ENCODE measurements at places on chromosomes 13 and 19. TPM values are rescaled to one million over a fixed set of nuclear protein-coding genes. Genes with fewer than 3 reads are reported as not detected.

- DNase-seq = peak; percentile 22
Observed at GRCh38 chr13:53405616-53406015, 377.0 kb downstream of the OLFM4 start.

- DNase-seq = no peak
Observed at GRCh38 chr13:36288794-36289391, 8.7 kb downstream of the CCDC169 start.

DNA sequence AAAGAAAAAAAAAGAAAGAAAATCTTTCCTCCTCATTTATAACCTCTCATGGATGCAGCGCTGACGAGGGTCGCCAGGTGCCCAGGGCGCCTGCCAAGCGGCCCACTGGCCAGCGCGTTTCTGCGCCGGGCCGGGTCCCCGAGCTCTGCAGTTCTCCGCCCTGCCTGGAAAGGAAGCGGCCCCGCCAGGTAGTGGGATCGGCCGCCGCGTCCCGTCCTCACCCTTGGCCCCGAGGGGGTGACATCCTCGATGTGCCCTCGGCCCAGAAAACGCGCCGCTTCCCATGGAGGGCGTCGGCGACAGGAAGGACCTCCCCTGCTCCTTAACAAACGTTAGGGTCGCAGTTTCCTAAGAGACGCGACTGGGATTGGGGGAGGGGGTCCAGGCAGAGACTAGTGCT, 56.9 kb downstream of the ZNF726 start:
- DNase-seq = no peak

The P2RY11 gene
- 6.1 TPM for polyA plus RNA-seq

The ZNF829 gene
- 0.83 TPM for polyA plus RNA-seq

The PRTN3 gene
- not detected for polyA plus RNA-seq

The PRR22 gene
- 2.9 TPM for polyA plus RNA-seq

The ZNF837 gene
- polyA plus RNA-seq = 9.7 TPM

GRCh38 chr19:50537769-50538230, 24.1 kb upstream of the ASPDH start:
- peak; percentile 91 for DNase-seq

DNA sequence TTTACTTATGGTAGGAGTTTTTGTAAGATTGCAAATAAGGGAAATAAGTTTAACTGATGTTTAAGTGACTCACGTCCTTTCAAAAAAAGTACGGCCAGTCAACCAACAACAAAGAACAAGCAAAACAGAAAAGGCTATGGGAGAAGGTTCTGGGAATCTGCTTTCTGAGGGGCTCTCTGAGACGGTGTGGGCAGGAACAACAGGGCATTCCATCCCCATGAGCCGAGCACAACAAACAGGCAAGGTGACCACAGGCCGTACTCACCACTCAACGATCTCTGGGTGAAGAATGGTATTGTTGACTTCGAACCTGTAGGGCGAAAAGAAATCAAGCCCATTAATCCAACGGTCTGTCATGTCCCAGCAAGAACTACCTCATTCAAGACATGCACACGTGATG, 43.8 kb downstream of the PEPD start:
- DNase-seq = no peak

The RYR1 gene
- 0.39 TPM for polyA plus RNA-seq

The OVOL3 gene
- polyA plus RNA-seq = not detected

DNA sequence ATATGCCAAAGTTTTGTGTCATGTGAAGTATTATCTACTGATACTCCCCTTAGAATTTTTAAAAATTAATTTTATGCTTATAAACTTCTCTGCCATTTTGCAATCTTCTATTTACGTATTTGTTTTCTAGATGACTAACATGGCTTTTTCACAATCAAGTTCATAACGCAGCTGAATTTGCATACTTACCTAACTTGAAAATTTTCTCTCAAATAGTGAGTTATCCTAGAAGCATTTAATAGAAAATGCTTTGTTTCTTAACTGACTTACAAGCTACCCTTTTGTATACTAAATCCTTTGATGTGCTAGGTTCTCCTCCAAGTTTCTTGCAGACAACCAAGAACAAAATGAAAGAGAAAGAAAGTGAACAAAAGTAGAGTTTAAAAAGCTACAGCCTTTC, 683.5 kb downstream of the LIG4 start:
- DNase-seq = no peak

GRCh38 chr19:1632462-1633268, 19.8 kb downstream of the TCF3 start:
- peak; percentile 65 for DNase-seq

The B3GNT3 gene
- 16.7 TPM for polyA plus RNA-seq

The MBD3L2 gene
- not detected for polyA plus RNA-seq

The ZNF610 gene
- polyA plus RNA-seq = 5.3 TPM

DNA sequence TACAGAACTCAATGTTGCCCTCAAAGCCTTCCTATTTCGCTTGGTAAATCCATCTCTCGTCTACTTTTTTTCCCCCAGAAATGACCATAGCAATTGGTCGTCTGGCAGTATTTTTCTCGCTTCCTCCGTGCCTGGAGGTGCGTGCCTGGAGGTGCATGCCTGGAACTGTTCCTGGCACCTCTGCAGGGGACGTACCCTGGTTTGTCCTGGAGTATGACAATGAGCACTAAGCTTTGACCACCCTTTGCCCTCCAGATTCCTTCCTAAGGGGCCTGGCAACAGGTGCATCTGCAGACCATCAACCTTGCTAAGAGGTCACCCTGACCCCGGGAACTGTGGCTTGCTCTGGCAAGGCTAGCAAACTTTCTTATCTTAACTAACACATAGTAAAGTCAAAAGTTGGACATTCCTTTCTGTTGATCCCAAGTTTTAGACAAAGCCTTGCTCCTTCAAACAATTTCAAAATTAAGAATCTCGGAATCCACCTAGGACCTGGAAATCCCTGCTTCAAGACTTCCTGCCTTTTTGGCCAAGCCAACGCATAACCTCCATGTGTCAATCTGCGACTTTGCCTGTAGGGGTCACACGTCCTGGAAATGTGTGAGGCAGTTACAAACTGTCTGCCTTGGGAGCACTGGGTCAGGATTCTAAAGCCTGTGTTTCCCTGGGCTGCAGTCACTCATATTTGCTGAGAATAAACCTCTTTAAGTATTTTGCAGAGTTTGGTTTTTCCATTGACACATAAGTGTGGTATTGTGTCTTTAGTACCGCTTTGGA, 28.8 kb upstream of the TUBGCP3 start:
- DNase-seq = peak; percentile 59

- peak; percentile 40 for DNase-seq
Observed at GRCh38 chr13:29849071-29849631, 1.3 kb downstream of the UBL3 start.

DNA sequence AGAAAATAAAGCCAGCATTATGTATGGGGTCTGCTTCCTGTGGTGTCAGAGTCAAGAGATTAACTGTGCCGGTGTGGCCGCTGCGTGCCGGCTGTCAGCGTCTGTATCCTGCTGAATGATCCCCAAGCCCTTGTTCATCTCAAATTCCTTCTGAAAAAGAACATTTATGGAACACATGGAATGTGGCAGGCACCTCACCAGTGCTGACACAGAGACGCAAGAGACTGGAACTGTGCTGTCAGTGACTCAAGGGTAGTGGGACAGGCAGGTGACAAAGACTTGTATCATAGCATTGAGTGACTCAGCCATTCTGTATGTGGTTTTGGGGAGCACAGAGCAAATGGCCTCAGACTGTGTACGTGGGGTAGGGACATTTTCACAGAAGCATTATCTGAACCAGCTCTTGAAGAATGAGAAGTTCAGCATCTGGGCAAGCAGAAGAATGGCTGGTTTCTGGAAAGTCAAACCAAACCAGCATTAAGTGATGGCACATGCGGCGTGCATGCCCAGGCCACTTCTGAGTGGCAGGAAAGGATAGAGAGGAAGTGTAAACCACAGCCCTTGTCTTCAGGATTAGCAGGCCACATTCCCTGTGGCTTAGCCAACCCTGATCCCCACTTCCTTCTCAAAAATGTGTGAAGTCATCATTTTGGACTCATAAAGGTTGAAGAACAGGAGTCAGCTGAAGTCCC, 54.0 kb upstream of the IRS2 start:
- DNase-seq = no peak

The TMEM272 gene
- 0.23 TPM for polyA plus RNA-seq

The TEAD2 gene
- 41.4 TPM for polyA plus RNA-seq

DNA sequence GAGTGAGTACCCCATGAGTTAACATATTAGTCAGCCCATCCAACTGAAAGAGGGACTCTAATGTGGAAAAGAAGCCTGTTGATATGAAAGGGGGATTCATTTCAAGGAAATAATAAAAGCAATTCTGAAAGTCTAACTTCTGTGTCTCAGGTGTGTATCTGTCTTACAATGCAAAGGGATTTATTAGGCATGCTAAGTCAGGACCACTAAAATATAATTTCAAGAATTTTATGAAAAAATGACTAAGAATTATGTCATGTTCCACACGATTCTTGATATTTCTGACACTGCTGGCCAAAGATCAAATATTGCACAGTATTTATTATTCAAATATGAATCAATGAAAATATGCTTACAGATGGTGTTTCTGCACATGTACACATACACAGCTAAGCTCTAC, 130.8 kb downstream of the KLF12 start:
- DNase-seq = no peak

- no peak for DNase-seq
Observed at GRCh38 chr13:43171489-43171888, 148.1 kb downstream of the DNAJC15 start.

Measured in hepatocyte (in vitro differentiated cells).